Astrocyte (in vitro differentiated cells and primary cell): ENCODE measurements at places on chromosomes 3 and 15. TPM values are rescaled to one million over a fixed set of nuclear protein-coding genes. Genes with fewer than 3 reads are reported as not detected.

DNA sequence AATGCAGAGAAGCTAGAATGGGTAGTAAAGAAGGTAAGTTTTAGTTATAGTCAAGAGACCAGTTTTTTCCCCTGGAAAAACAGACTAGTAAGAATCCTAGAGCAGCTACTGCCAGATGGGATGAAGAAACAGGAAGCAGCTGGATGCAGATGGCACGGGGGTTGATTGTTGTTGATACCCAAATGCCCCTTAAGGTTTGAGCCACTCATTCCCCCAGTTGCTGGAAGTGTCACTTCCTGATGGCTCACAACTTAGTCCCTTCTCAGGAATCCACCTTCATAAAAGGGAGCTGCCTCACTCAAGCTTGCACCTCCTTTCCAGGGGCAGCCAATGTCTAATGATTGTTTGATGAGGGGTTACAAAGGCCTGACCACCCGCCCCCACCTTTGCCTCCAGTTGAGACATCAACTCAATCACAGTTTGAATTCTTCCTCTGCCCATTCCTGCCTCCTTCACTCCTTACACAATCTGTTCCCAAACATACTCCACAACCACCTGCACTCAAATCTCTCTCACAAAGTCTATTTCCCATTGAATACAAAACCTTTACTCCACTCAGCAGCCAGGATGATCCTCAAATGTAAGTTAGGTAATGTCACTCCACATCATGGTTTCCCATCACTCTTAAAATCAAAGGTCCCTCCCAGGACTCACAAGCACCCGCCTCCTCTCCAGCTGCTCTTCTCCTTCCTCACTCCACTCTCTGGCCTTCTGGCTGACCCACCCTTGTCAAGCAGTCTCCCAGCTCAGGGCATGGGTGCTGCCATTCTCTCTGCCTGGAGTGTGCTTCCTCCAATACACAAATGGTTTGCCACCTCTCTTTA lies 450.1 kb upstream of the THBS1 start:
- DNase-seq = no peak
- peaks cover 62% of the 10 kb centered on the region for H3K4me1 ChIP-seq
- no peak overlapping the region for H3K4me3 ChIP-seq
- H3K36me3 ChIP-seq = no peaks in the 10 kb centered on the region
- peak overlapping the region; percentile 24 for H3K27ac ChIP-seq

DNA sequence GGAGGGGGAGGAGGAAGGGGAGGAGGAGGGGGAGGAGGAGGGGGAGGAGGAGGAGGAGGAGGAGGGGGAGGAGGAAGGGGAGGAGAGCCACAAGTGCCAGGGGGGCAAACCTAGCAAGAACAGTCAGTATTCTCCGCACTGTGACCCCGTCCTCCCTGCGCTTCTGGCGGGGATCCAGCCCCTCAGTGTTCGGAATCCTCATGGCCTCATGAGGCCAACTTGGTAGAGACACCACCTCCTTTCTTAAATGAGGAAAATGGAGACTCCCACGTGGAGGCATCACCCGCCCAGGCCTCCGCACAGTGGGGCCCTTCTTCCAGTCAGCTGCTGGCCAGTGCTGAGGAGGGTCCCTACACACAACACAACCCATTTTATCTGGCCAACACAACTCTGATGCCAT lies 163.4 kb downstream of the XXYLT1 start:
- no peak overlapping the region for H3K27ac ChIP-seq
- no peaks in the 10 kb centered on the region for H3K36me3 ChIP-seq
- no peaks in the 10 kb centered on the region for H3K27me3 ChIP-seq
- DNase-seq = no peak
- H3K4me3 ChIP-seq = no peak overlapping the region

GRCh38 chr3:126435456-126436315 lies 40.0 kb downstream of the ZXDC start:
- H3K36me3 ChIP-seq = no peaks in the 10 kb centered on the region
- H3K4me3 ChIP-seq = no peak overlapping the region
- no peaks in the 10 kb centered on the region for H3K4me1 ChIP-seq
- DNase-seq = no peak
- H3K27ac ChIP-seq = no peak overlapping the region

DNA sequence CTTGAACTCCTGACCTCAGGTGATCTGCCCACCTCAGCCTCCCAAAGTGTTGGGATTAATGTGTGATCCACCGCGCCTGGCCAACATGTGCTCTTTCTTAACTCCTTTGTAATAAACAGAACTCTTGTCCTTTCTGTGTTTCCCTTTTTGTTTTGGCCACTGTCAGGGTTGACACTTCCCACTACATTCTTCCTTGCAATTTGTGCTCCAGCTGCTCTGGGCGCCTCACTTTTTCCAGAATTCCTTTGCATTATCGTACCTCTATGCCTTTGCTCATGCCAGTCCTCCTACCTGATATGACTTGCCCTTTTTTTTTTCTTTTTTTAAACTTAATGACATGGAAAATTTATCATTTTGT lies 38.8 kb upstream of the SMAD3 start:
- H3K36me3 ChIP-seq = no peaks in the 10 kb centered on the region
- peaks cover 32% of the 10 kb centered on the region for H3K4me1 ChIP-seq
- DNase-seq = no peak
- no peaks in the 10 kb centered on the region for H3K27me3 ChIP-seq
- no peak overlapping the region for H3K4me3 ChIP-seq
- H3K27ac ChIP-seq = no peak overlapping the region

DNA sequence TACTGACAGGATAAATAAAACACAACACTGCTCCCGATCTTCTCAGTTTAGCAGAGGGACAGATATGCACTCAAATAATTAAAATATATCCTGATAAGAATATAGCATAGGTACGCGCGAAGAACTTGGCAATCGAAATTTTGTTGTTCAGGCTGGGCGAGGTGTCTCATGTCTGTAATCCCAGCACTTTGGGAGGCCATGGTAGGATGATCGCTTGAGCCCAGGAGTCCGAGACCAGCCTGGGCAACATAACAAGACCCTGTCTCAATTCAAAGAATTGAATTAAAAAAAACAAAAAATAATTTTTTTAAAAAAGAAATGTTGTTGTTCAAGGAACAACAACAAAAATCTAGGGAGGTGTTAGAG lies 7.6 kb downstream of the B2M start:
- no peaks in the 10 kb centered on the region for H3K27me3 ChIP-seq
- H3K36me3 ChIP-seq = peaks cover 39% of the 10 kb centered on the region
- H3K4me1 ChIP-seq = no peaks in the 10 kb centered on the region

DNA sequence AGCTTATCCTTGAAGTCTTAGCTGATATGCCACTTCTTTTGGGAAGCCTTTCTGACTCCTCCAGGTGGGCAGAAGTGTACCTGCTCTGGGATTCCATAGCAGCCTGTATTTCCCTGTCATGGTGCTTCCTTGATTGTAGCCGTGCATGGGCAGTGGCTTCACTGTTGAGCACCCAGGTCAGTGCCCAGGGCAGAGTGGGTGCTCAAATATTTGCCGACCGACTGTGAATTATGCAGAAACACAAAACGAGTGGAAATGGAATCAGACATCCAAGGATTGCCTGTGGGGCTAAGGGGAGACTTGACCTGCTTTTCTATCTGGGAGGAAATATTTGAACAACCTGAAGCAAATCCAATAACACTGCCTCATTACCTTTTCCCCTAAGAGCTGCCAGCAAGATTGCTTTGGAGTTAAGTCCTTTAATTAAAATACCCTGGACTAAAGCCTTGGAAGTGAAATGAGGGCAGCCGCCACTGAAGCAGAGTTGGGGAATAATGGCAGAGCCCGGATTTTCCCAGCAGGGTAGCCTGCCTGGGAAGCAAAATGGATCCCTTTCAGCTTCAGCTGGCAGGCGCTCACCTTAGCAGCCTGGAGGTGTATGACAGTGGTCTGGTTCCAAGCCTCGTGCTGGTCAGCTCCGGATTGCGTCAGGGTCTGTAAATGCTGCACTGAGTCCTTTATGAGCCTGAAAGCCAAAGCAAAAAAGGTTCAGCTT lies 14.9 kb downstream of the ACOX2 start:
- H3K4me3 ChIP-seq = no peak overlapping the region
- H3K27me3 ChIP-seq = no peaks in the 10 kb centered on the region
- peaks cover 11% of the 10 kb centered on the region for H3K4me1 ChIP-seq
- H3K36me3 ChIP-seq = no peaks in the 10 kb centered on the region
- H3K27ac ChIP-seq = no peak overlapping the region

DNA sequence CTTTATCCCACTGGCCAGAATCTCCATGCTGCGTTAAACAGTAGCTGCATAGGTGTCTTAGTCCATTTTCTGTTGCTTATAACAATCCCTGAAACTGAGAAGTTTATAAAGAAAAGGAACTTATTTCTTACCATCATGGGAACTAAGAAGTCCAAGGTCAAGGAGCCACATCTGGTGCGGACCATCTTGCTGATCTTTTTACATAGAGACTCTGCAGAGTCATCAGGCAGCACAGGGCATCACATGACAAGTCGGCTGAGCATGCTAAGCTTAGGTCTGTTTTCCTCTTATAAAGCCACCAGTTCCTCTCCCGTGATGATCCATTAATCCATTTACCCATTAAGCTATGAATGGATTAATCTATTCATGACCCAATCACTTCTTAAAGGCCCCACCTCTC lies 22.4 kb upstream of the FAM174B start:
- no peak overlapping the region for H3K27ac ChIP-seq
- H3K27me3 ChIP-seq = no peaks in the 10 kb centered on the region

DNA sequence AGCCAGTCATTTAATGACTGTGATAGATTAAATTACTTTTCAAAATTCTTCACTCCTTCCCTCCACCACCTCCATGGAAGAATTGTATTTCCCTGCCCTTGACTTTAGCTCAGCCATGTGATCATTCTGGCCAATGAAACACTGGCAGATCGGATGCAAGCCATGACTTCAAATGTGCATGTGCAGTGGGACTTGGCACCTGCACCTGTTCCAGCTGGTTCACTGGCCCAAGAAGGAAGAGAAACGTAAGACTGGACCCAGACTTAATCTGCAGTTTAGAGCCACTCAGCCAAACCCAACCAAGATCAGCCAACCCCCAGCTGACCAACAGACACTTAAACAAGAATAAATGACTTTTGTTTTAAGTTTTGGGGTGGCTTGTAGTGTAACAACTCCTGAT lies 11.8 kb downstream of the DPH3 start:
- H3K36me3 ChIP-seq = no peaks in the 10 kb centered on the region
- no peak overlapping the region for H3K4me3 ChIP-seq
- H3K27me3 ChIP-seq = peaks cover 2% of the 10 kb centered on the region
- no peak for DNase-seq

DNA sequence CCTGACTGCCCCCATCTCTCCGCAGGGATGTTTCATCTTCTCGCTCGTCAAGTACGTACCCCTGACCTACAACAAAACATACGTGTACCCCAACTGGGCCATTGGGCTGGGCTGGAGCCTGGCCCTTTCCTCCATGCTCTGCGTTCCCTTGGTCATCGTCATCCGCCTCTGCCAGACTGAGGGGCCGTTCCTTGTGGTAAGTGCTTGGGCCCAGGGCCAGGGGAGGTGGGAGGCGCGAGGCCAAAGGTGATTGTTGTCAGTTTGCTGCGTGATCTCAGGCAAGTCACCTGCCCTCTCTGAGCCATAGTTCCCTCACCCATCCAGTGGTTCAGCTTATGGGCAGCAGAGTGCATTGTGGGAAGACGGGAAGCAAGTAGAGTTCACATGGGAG lies 58.5 kb downstream of the GRIP2 start:
- H3K36me3 ChIP-seq = peaks cover 12% of the 10 kb centered on the region
- peaks cover 6% of the 10 kb centered on the region for H3K4me1 ChIP-seq
- no peak overlapping the region for H3K27ac ChIP-seq
- no peak for DNase-seq
- no peaks in the 10 kb centered on the region for H3K27me3 ChIP-seq

DNA sequence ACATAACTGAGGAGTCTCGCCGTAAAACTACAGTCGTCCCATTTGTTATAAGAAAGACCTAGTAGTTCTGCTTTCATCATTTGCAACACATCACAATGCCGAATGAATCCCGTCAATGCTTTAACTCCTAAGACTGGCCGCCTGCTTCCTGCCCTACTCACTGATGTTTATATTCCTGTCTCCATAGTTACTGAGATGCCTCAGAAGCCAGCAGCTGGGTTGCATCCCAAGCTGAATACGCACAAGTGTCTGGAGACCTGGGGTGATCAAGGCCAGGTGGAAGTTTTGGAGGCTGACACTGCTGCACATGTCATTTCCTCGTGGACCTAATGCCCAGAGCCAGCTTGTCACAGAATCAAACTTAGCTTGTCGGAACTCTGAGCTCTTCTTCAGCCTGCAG lies 95.2 kb upstream of the UBE2E1 start:
- no peak overlapping the region for H3K4me3 ChIP-seq
- H3K27ac ChIP-seq = no peak overlapping the region
- peak; percentile 82 for DNase-seq
- H3K36me3 ChIP-seq = no peaks in the 10 kb centered on the region

DNA sequence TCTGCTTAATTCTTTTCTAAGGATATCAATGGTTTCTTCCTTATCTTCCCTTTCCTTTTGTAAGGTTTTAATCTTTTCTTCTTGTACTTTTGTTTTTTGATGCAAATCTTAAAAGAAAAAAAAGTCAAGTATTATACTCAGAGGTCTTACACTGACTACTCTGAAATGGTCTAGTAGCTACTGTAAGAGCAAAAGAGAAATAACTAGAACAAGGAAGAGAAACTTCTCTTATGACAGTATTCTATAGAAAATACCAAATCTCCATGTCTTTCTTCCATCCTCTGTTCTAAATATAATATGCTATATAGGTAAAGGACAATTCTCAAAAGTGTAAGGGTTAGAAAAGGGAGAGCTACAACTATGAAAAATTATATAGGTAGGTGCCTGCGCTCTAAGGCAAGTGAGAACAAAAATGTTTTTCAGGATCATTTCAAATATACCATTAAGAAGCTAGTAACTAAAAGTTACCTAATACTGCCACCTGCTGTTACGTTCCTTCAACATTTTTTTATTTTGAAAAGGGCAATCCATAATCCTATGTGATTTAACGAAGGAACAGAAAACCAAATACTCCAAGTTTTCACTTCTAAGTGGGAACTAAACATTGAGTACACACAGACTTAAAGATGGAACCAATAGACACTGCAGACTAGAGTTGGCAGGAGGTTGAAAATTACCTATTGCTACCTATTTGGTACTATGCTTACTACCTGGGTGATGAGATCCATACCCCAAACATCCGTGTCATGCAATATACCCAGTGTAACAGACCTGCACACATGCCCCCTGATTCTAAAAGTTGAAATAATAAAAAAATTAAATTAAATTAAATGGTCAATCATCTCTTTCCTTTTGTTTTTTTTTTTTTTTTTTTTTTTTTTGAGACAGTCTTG lies 36.7 kb downstream of the CIP2A start:
- peaks cover 13% of the 10 kb centered on the region for H3K36me3 ChIP-seq
- DNase-seq = peak; percentile 23
- no peaks in the 10 kb centered on the region for H3K4me1 ChIP-seq
- no peaks in the 10 kb centered on the region for H3K27me3 ChIP-seq

DNA sequence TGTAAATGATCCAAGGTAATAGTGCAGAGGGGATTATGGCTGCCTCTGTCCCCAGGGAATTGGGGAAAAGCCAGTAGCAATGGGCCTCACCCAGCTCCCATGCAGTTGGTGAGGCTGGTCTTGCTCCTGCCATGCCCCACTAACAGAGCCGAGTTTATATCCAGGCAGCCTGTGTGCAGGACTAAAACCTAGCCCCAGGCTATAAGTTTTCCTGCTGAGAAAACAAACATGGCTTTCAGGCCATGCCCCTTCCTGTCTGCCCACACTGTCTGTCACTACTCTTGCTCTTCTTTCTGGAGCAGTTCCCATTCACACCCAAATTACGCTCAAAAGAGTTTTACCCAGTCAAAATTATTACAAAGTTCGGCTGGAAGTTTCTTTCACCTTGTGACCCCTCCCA lies 73.5 kb upstream of the SPATA16 start:
- no peak for DNase-seq
- H3K4me1 ChIP-seq = no peaks in the 10 kb centered on the region
- no peak overlapping the region for H3K27ac ChIP-seq
- no peak overlapping the region for H3K4me3 ChIP-seq
- H3K27me3 ChIP-seq = no peaks in the 10 kb centered on the region
- H3K36me3 ChIP-seq = no peaks in the 10 kb centered on the region

The TIPIN gene
- total RNA-seq = 3.9 and 5.6 TPM in 2 replicates

The PRR23B gene
- not detected in 2 replicates for total RNA-seq

The FMN1 gene
- 5.3 and 5.8 TPM in 2 replicates for total RNA-seq

The TRAT1 gene
- total RNA-seq = not detected in 2 replicates

The C3orf33 gene
- 2.4 and 3.2 TPM in 2 replicates for total RNA-seq

The NANOGP8 gene
- total RNA-seq = not detected in 2 replicates
